ENCODE measurements at places on chromosomes 2 and 18.

DNA sequence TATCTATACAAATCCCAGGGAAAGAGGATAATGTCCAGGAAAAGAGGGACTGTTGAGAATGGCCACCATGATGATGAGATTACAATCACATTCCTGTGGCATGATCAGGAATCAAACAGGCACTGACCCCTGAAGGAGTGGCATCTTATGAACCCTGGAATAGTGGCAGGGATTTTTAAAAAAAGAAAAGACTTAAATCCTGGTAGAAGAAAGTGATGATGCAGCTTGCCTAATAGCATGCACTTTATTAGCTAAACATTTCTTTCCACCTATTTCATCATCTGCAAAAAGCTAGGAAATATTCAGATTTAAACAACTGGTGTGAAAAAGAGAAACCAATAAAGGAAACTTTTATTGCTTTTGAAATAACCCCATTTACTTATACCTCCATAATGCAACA lies 87.2 kb upstream of the FSHR start:
- no peaks in the 10 kb centered on the region for H3K36me3 ChIP-seq
- H3K27ac ChIP-seq, result no peak overlapping the region
- H3K4me3 ChIP-seq, result no peak overlapping the region
- no peaks in the 10 kb centered on the region for H3K4me1 ChIP-seq

DNA sequence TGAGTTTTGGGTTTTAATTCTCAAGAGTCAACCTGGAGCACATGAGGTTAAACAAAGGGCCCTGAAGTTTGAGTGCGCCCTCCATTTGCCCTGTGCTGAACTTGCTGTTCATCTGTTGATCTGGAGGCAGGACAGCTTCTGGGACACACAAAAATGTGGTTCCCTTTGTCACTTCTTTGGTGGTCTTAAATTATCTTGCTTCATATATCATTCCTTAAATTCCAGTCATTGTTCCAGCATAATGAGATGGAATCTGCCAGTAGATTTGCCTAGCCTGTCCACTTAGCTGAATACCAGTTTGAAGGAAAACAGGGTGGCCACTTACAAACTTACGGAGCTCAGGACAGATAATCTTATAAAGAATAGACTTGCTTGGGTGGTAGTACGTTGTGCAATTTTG lies 916 bp downstream of the CETN1 start:
- no peaks in the 10 kb centered on the region for H3K27me3 ChIP-seq
- no peaks in the 10 kb centered on the region for H3K36me3 ChIP-seq
- no peak overlapping the region for H3K4me3 ChIP-seq
- no peak for DNase-seq
- H3K27ac ChIP-seq, result no peak overlapping the region
- no peaks in the 10 kb centered on the region for H3K4me1 ChIP-seq

DNA sequence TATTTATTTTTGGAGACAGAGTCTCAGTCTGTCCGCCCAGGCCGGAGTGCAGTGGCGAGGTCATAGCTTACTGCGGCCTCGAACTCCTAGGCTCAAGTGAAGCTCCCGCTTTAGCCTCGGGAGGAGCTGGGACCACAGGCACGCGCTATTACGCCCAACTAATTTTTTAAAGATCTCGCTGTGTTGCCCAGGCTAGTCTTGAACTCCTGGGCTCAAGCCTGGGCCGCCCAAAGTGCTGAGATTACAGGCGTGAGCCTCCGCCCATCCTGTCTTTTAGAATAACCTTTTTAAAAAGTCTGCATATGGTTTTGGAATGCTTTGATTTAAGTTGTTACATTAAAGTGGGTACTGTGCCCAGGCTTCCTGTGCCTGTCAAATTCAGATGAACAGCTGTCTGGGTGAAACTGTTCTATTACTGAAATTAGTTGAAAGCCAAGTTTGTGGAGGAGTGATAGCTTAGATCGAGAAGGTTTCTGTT lies 944 bp downstream of the RAB3GAP1 start:
- H3K4me1 ChIP-seq, result peaks cover 7% of the 10 kb centered on the region
- no peaks in the 10 kb centered on the region for H3K36me3 ChIP-seq
- peak overlapping the region; percentile 90 for H3K27ac ChIP-seq

GRCh38 chr2:213161759-213162515 lies 10.5 kb upstream of the IKZF2 start:
- H3K4me1 ChIP-seq, result no peaks in the 10 kb centered on the region
- DNase-seq, result no peak
- no peak overlapping the region for H3K4me3 ChIP-seq
- no peaks in the 10 kb centered on the region for H3K27me3 ChIP-seq
- no peaks in the 10 kb centered on the region for H3K36me3 ChIP-seq

DNA sequence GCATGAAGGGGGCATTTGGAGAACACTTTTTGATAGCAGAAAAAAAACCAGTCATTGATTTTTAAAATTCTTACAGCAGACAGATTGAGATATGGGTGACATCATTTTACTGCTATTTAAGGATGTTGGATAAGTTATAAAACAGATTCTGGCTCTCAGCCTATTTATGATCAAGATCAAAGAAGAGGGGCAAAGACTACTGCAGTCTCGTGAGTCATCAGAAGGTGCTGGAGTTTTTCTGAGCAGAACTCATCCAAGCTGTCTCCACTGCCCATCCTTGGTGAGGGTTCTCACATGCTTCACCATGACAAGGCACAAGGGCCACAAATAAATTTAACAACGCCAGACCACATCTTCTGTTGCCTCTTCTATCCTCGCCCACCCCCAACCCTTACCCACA lies 58.8 kb downstream of the ST6GAL2 start:
- no peaks in the 10 kb centered on the region for H3K27me3 ChIP-seq
- H3K4me1 ChIP-seq, result no peaks in the 10 kb centered on the region
- no peaks in the 10 kb centered on the region for H3K36me3 ChIP-seq
- H3K27ac ChIP-seq, result no peak overlapping the region
- no peak overlapping the region for H3K4me3 ChIP-seq
- DNase-seq, result no peak

GRCh38 chr2:71880846-71881610 lies 266.6 kb downstream of the CYP26B1 start:
- DNase-seq, result peak; percentile 1
- H3K36me3 ChIP-seq, result no peaks in the 10 kb centered on the region
- H3K4me1 ChIP-seq, result no peaks in the 10 kb centered on the region
- H3K27me3 ChIP-seq, result no peaks in the 10 kb centered on the region
